ENCODE measurements at places on chromosomes 2 and 18.

GRCh38 chr2:126909366-126909765 lies 10.7 kb downstream of the TEX51 start:
- no peak for DNase-seq

GRCh38 chr2:232487385-232488096 lies at the start of gene ECEL1:
Gene ECEL1 (minus strand): TSS chr2:232487834. CDS start chr2:232486653, 1,181 bp downstream.
- DNase-seq: no peak

DNA sequence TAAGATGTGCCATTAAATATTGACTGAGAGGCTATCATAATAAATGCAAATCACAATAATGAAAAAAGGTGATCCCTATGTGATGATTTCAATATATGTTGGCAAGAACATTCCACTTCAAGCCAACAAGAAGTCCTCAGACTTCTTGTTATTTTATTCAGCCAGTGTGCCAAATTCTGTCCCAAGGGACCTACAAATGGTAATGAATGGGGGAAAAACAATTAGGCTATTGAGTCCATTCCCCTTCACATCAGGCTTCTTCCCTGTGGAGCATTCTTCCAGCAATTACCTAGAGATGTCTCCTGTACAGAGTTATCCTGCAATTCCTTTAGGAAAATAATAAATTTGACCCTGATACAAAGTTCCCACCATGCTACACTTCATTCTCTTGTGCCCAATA lies 144.4 kb downstream of the PIEZO2 start:
- no peak for DNase-seq

DNA sequence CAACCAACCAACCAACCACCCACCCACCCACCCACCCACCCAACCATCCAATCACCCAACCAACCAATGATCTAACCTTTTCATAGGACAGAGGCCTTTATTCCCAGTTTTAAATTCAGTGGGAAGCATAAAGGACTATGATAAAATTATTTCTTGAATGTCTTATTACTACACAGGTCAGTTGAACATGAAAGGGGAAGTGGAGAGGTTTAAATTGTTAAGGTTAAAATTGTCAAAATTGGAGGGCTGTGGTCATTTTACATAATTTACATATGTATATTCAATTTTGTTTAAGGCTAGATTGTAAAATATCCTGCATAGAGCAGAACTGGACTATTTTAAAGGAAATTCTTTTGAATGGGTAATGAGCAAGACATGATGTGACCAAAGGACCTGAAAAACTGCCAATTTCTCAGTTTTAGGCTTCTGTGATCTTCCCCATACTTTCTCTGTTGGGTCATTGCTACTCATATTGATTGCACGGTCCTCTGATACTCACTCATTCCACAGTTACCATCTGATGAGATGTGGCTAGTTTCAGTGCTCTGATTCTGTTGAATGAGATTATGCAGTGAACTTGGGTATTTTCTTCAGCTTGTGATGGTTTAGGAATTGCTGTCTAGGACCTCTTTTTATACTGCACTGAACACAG lies 127.4 kb downstream of the PLCL1 start:
- DNase-seq: no peak

- no peak for DNase-seq
Observed at GRCh38 chr2:68466361-68466777, 725 bp downstream of the FBXO48 start.

- DNase-seq: no peak
Observed at GRCh38 chr2:55986001-55986400, 62.4 kb upstream of the EFEMP1 start.

DNA sequence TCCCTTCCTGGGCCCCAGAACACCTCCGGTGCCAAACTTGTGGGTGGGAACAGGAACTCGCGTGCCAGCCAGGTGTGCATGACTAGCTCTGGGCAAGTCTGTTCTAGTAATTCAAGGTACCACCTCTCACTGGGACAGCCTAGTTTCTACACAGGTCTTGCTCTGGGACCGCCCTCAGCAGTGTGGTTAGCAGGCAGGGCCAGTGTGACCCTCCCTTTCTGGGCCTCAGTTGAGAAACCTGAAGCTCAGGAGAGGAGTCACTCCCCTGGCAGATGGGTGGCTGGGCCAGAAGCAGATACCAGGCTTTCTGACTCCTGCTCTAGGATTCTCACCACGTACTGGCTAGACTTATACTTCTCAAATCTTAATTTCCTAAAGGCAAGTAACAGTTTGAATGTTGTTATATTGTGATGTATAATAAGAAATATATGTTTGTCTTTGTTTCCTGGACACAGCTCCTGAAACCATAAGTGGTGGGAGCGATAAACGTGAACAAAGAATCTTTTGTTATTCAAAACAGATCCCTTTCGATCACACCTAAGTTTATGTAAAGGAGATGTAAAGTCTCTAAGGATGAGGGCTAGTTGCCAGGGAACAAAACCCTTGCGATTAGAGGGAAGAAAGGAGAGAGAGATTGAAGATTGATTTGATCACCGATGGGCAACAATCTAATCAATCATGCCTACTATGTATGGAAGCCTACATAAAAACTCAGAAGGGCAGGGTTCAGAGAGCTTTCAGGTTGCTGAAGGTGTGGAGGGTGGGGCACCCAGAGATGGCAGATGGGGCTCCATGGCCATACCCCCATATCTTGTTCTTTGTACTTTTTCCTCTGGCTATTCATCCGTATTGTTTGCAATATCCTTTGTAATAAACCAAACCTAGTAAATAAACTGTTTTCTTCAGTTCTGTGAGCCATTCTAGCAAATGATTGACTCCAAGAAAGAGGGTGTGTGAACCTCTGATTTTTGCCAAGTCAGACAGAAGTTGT lies 952 bp upstream of the UGT1A6 start:
- DNase-seq: no peak

DNA sequence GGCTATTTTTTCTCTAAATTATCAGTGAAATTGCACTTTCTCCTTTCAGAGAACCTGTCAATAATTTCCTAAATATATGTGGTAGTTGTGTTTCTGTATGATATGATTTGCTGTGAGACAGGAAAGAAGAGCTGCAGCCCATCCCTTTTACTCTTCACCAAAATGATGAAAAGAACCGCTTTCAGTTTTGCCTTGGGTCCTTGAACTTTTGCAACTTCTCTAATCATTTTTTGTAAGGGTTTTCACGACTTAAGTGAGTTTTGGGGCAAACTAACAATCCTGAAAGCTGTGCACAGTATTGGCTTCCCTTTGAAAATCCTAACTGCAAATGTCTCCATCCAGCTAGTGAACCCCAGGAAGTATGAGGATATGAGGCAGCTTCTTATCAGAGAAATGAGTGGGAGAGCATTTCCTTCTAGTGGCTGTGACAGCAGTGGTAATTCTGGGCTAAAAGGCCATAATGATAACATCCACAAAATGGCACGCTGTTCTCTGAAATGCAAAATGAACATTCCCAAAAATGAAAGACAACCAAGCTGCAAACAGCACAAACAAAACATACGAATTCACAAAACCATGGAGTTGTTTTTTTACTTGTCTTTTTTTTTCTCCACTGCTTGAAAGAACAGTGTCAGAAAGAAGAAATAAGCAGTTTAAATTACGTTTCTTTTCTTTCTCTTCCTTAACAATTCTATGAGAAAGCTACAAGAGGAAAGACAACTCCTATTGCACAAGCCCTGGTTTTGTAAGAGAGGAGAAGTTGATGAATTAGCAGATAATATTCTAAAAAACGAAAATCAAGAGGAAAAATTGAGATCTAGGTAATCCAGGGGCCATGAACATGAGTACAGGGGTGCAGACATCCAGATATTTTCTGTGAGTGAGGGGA lies 1291.6 kb upstream of the ZEB2 start:
- no peak for DNase-seq

DNA sequence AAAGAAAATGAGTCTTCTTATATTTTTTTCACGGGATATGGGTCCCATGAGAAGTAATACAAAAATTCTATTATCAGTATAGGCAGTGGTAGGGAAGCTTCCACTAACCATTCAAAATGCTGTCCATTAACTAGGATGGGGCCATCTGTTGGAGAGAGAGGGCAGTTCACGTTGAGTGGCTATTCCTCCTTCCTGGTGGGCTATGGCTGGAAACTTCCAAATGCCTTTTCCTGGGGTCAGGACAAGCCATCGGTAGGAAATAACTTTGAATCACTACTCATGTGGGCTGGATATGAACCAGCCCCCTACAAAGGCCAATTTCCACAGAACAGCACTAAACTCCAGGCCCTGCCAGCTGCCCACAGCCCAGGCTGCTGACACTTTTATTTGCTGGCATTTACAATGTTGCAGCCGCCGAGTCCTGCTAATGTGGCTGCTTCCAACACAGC lies 156.1 kb upstream of the HNRNPA3 start:
- DNase-seq: no peak

DNA sequence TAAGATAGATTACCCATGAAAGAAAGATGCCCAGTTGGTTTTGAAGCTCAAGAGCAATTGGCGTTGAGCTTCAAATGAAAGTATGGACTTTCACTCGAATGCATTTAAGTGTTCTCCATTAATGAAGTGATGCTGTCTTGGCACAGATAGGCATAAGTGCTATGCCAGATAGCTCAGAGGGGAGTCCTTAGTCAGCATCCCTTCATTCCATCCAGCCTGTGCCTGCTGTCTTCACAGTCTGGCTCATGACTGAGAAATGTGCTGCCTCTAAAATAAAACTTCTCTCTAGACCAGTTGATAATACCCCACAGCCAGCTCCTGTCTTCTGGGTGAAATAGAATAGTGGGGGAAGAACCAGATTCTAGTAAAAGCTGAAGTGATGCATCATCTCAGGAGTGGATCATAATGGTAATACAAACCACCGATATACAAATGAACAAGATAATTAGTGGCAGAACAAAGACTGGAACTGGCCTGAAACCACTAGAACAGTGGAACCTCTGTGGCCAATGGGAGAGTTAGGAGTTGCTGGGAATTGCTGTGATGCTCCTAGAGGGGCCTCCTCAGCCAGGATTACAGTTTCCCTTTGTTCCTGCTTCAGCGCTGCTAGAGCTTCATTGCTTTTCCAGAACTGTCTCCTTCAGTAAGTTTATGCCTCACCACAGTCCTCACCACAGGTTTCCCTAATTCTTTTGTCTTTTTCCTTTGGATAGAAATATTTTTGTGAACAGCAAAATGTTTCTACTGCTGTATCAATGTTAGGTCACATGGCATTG lies 359.3 kb downstream of the KIAA1328 start:
- no peak for DNase-seq

DNA sequence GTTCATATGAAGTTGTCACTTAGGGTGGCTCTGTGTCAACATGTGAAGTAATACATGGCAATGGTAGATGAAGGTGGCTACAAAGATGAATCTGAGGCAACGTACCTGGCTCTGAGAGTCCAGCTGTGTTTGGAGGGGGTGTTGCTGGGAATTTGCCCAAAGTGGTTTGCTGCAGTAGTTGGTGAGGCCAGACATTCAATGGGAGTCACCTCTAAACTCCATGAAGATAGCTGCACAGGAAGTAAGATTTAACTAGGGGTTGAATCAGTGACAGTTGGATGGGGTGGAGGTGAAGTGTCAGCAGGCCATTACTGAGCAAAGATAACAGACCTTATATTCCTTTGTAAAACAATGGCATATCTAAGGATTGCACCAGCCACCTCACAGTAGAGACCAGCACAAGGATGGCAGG lies 71.8 kb downstream of the NUP35 start:
- no peak for DNase-seq

- no peak for DNase-seq
Observed at GRCh38 chr2:213733893-213734292, 449.6 kb downstream of the SPAG16 start.

DNA sequence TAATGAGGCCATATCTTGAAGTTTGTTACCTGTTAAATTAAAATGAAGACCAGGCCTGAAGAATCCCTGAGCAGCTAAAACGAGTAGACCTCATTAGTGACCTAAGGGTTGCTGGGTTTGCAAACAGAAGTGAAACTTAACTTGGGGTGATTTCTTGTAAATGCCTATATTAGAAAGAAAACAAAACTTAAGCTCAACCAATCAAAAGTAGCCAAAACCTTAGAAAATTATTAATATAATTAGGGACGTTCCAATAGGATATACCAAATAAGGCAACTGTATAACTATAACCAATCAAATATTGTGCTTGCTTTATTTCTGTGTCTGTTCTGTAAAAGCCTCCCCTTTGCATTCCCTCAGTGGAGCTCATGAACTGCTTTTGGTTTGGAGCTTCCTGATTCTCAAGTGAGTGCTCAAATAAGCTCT lies 137.9 kb upstream of the VRK2 start:
- no peak for DNase-seq

DNA sequence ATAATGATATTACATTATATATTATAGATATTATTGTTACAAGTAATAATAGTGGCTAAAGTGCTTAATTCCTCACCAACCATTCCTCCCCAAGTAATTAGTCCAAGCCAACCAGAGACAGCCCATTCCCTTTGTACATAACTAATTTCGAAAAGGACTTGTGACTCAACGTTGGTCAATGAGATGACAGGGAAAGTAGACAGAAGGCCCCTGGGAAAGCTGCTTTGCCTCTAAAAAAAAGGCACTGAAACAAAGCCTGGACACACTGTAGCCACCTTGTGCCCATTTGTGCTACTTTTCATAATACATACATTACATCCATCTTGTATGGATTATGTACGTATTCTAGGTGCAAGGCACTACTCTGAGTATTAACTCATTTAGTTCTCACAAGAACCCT lies 28.8 kb downstream of the COLEC12 start:
- no peak for DNase-seq

- no peak for DNase-seq
Observed at GRCh38 chr2:225004597-225004996, 37.7 kb downstream of the DOCK10 start.
